ENCODE measurements at places on chromosomes 5 and 9.

DNA sequence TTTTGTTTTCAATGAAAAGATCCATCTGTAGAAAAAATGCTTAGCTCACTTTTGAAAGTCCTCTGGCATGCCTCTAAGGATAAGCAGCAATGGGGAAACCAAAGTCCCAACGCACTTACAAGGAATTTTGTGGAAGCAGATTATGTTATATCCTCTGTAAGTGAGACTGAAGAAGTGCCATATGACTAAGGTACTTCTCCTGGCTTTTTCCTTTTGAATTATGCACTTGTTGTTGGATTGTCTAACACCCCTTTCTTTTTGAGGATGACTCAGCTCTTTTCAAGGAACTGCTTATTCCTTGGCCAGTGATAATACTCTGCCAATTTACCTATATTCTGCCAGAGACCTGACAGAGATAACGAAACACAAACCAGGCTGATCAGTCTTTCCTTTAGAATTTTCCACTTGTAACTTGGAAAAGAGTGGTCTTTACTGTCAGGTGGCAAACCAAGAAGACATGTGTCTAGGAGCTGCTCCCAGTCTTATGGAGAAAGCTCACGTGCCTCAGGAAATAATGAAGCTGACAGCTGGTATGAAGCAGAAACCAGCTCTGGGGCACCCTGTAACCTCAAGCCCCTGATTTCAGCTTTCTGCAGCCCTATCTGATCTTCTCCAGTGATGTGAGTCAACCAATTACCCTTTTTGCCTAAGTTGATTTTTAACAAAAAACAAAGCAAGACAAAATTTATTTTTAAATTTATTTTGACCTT is 290.8 kb upstream of the FBXL7 start:
- no peaks in the 10 kb centered on the region for H3K36me3 ChIP-seq
- no peak overlapping the region for H3K4me3 ChIP-seq
- no peak overlapping the region for H3K27ac ChIP-seq
- H3K27me3 ChIP-seq: no peaks in the 10 kb centered on the region
- H3K4me1 ChIP-seq: no peaks in the 10 kb centered on the region

DNA sequence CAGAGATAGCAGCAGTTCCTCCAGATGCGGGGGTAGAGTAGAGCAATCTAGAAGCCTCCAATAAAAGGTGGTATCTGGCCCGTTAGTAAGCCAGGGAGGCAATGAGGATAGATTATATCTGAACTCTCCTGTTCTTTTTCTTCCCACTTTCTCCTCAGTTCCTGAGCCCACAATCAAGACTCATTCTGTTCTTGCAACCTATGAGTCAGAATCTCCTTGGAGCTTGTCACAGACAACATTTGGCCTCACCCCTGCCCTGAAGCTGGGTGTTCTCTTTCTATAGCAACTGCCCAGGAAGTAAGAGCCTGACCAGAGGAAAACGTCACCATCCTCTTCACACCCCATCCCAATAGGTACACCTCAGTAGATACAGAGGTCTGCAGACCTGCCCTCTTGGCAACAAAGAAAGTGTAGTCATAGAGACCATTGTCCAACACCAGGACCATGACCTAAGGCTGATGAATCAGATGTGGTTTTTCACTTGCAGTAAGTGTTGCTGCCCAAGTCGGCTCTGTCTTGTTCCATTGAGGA is 76.3 kb upstream of the PCA3 start:
- no peak overlapping the region for H3K27ac ChIP-seq
- no peaks in the 10 kb centered on the region for H3K4me1 ChIP-seq

DNA sequence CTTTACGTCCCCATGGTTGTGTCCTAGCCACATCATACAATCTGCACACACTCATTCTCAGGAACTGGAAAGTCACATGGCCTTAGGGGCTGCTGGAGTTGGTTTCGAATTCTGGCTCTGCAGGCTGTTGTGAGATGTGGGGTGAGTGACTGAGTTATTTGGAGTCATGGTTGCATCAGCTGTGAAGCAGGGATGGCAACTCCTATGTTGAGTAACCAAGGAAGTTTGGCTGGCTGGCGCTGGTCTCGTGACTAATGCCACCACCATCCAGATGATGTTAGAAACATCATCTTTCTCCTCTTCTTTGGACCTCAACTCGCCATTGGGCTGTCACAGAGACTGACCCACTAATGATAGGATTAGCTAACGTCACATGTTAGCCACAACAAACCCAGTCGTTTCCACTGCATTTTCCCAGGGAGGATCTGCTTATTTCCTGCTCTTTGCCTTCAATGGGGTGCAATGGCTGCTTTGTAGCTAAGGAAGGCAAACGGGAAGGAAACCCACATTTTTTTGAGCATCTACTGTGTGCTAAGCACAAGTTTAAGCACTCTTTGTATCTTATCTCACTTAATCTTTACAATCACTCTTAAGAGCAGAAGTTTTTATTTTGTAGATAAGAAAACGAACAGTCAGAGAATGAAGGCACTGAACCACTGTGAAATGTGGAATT is 78.1 kb upstream of the UBTD2 start:
- no peaks in the 10 kb centered on the region for H3K36me3 ChIP-seq
- DNase-seq: peak; percentile 30
- H3K27ac ChIP-seq: no peak overlapping the region
- H3K27me3 ChIP-seq: no peaks in the 10 kb centered on the region

DNA sequence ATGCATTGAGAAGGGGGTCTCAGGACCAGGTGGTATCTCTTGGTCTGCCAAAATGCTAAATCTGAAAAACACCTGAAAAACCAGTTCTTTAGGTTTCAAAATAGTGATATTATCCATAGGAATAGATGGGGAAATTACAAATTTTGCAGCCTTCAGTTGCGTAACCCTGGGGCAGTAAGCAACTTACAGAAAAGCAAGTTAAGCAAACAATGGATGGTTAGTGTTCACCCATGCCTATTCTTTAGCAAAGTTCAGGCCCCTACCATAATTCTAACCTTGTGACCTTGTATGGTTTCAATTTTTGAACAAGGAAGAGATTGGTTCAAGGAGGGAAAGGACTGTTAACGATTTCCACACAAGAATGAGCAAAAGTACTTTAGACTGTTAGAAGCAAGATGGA is 24.5 kb downstream of the GLRX start:
- no peaks in the 10 kb centered on the region for H3K4me1 ChIP-seq
- no peak overlapping the region for H3K27ac ChIP-seq
- DNase-seq: no peak
- no peaks in the 10 kb centered on the region for H3K27me3 ChIP-seq
- no peak overlapping the region for H3K4me3 ChIP-seq
- H3K36me3 ChIP-seq: no peaks in the 10 kb centered on the region

DNA sequence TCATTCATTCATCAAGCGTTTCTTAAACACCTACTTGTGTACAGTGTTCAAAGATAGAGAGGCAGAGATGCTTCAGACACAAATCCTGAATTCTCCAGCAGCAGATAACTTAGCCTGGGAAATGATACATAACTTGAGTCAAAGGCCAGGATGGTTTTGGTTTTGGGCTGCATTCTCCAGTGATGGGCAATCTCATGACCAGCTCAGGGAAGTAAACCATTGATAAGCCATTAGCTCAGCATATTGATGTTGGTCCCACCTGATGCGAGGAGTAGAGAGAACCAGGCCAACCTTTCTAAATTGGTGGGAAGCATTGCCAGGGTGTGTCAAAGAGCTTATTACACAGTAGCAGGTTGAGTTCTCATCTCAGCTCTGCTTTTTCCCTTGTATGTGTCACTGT is 53.0 kb downstream of the SH3RF2 start:
- no peaks in the 10 kb centered on the region for H3K36me3 ChIP-seq
- no peaks in the 10 kb centered on the region for H3K4me1 ChIP-seq
- no peak overlapping the region for H3K27ac ChIP-seq
- DNase-seq: no peak
- no peaks in the 10 kb centered on the region for H3K27me3 ChIP-seq

Measured in DND-41 (cell line).